ENCODE measurements at places on chromosomes 3 and 15. TPM values are rescaled to one million over a fixed set of nuclear protein-coding genes. Genes with fewer than 3 reads are reported as not detected.
A peak's percentile ranks its signal among the peaks of the same experiment; 100 is the strongest.

DNA sequence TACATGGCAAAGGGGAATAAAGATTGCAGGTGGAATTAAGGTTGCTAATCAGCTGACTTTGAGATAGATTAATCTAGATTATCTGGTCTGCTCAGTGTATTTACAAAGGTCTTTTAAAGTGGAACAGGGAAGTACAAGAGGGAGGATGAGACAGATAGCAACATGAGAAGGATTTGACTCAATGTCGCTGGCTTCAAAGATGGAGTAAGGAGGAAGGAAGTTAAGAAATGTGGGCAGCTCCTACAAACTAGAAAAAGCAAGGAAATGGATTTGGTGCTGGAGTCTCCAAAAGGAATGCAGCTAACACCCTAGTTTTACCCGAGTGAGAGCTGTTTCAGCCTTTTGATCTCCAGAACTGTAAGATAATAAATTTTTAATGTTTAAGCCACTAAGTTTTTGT, 180.7 kb upstream of the TTC14 start:
- DNase-seq = no peak

Gene NEDD4
- 76.3 TPM for total RNA-seq

DNA sequence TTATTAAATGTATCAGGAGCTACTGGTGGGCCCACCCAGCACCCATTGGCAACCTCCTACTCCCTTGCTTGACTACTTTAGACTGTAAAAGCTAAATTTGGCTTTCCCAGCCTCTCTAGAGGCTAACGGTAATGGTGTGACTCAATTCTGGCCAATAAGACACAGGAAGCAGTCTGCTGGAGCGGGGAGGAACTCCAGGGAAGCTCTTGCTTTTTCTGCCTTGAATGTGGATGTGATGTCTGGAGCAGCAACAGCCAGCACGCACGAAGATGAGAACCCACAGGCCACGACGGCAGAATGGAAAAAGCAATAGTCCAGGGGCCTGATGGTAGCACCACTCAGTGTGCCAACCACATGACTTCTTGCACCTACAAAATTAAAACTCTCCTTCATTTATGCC, 39.9 kb downstream of the RAB6B start:
- DNase-seq = no peak

DNA sequence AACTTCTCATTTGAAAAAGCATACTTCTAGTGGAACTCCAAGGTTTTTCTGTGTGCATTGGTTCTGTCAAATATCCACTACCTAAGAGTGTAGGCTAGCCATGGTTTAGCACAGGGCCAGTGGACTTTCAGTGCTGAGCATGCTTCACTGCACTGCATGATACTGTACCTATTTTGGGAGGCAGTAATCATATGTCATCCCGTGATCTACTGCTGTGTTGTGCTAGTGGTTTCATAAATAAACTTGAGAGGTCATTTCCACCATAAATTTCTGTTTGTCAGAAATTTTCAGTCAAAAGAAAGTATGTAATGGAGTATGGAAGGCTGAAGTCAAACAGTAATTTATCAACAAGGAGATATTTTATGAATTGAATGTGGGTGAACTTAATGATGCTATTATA, 203.6 kb downstream of the ROBO1 start:
- no peak for DNase-seq

GRCh38 chr3:151556596-151556995, 95.7 kb upstream of the IGSF10 start:
- DNase-seq = no peak

GRCh38 chr3:36575241-36575640, 189.1 kb downstream of the DCLK3 start:
- DNase-seq = no peak

GRCh38 chr3:43994657-43995546, 246.8 kb upstream of the TOPAZ1 start:
- DNase-seq = peak; percentile 45

DNA sequence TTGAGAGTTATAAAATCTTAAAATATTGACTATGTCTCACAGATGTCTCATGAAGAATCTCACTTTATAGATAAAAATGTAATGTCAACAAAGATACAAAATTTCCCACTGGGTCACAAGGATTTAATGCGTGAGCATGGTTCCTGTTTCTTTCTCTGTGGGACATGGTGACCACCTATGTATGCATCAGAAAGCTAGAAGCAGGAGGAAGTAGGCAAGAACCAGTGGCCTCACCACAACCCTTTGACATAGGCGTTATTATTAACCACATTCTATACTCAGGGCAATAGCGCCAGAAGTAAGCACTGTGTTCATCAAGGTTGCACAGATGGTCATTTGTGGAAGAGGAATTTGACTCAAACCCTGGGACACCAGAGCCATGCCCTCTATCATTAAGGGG, 11.7 kb upstream of the ADAMTS17 start:
- DNase-seq = no peak

- no peak for DNase-seq
Measured at GRCh38 chr15:51770902-51771301, 19.5 kb downstream of the TMOD2 start.

- DNase-seq = peak; percentile 69
Measured at GRCh38 chr15:73052653-73053397, 562 bp downstream of the NEO1 start.

- DNase-seq = no peak
Measured at GRCh38 chr3:71045917-71046282, 537.6 kb downstream of the FOXP1 start.

- DNase-seq = peak; percentile 62
Measured at GRCh38 chr15:40310001-40310959, 2.5 kb upstream of the PLCB2 start.

DNA sequence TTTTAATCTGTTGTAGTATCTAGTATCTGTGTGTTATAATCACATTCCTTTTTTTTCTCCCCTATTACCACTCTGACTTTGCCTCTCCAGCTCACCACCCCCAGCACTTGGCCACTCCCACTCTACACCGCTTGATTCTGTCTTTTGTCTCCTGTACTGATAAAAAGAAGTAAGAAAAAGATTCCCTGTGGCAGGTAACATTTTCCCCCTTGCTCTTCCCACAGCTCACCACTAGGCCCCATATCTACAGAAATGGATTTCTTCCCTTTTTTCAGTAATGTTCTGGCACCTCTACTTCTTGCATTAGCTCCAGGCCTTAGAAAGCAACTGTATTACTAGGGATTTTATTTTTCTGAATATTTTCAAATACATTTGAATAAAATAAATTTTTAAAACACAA, 25.6 kb downstream of the KCNH8 start:
- DNase-seq = no peak

DNA sequence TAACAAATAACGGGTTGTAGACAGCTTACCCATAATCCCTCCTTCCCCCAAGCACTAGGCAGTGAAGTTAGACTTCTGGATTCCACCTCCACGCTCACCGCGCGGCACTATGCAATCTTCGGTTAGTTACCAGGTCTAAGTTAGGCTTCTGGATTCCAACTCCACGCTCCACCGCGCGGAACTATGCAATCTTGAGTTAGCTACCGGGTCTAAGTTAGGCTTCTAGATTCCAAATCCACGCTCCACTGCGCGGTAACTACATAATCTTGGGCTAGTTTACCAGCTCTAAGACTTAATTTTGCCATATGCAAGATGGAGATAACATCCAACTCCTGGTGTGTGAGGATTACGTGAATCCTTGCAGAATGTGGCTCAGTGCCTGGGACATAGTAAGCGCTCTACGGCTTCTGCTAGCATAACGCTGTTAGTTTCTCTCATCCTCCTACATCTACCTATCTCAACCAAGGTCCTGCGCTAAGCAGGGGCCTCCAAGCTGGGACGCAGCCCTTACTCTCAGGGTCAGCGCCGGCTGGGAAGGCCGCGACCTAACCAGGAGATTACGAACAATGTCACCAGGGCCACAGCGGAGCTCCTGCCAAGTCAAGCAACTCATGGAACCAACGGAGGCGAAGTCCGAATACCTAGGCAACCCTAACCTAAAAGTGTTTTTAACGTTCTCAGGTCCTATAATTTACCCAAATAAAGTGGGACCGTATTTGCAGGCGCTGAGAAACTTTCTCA, 497 bp upstream of the RPLP1 start:
- no peak for DNase-seq

GRCh38 chr3:171086914-171087313, 60.4 kb upstream of the SLC2A2 start:
- DNase-seq = no peak

Gene IGSF10
- total RNA-seq = 3.3 TPM

Gene HIGD2B
- not detected for total RNA-seq

Gene BMF
- total RNA-seq = 27.4 TPM

DNA sequence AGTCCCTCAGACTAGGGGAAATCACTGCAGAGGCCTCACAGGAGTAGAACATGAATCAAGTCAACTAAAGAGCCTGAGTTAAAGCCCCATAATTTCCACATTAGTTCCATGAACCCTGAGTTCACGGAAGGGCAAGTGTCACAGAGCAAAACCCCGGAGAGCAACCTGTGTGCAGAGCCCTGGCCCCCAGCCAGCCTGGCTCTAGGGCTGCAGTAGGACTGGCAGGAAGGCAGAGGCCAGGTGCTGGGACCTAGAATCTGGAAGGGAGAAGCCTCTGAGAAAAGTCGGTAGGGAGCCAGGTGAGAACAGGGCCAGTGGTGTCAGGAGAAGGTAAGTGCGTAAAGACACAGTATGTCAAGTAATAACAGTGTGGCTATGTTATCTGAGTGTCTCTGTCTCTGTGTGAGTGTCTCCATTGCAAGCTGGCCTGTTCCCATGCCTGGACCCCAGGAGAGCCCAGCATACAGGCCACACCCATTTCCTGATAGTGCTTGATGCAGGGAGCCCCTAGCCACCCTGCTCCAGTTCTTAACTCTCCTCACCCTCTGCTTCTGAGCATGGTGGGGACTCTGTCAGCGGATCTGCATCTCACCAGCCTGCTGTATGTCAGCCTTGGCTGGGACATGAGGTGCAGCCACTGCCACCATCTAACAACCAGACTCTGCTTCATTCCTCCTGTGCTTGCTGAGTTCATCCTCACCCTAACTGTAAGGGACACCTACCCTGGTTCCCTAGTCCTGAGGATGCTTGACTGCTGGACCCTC, 11.3 kb upstream of the MANF start:
- no peak for DNase-seq

DNA sequence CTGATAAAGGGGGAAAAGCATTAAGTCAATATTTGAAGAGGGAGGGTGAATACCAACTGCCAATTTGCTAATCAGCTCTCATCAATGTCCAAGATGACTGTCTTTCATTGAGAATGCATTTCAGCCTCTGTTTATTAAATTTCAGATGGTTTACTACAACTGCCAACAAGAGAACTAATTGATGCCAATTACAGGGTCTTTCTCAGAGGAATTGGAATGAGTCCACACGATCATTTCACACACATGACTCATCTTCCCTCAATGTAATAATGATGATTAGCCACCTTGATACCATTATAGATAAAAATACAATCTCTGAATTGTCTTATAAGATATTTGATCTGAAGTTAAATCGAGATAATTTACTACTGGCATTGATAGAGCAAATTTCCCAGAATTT, 1274.4 kb downstream of the ROBO2 start:
- DNase-seq = no peak

Gene DAZL
- total RNA-seq = not detected

DNA sequence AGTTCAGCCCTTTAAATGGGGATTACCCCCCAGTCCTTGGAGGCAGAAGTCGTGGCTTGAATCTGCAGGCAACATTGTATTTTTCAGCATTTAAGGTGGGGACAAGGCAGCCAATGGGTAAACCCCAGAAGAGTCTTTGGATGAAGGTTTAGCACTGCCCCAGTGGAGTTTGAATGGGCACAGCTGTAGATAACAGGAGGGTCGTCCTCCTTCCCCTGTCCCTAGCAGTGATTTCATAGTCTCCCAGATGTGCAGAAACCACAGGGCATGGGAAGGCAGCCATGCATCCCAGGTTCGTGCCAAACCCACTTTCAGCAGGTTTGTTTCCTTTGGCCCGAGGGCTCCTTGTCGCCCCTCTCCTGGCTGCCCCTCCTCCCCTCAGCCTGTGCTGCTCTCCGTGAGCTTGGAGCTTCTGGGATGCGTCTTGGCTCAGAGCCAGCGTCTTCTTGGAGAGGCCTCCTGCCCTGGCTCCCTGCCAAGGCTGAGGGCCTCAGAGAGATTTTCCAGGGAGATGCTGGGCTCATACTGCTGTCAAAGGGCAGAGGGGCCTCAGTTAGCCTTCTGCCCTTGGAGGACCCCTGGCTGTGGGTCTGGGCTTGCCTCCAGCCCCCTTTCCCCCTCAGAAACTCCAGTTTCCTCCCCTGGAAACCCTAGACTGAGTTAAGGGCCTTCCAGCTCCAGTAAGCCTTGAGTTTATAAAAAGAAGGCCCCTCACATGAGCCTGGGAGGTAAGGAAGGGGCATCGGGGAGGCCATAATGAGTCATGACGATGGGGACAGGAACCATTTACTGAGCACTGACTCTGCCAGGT, 48.9 kb upstream of the POLG start:
- DNase-seq = peak; percentile 65

DNA sequence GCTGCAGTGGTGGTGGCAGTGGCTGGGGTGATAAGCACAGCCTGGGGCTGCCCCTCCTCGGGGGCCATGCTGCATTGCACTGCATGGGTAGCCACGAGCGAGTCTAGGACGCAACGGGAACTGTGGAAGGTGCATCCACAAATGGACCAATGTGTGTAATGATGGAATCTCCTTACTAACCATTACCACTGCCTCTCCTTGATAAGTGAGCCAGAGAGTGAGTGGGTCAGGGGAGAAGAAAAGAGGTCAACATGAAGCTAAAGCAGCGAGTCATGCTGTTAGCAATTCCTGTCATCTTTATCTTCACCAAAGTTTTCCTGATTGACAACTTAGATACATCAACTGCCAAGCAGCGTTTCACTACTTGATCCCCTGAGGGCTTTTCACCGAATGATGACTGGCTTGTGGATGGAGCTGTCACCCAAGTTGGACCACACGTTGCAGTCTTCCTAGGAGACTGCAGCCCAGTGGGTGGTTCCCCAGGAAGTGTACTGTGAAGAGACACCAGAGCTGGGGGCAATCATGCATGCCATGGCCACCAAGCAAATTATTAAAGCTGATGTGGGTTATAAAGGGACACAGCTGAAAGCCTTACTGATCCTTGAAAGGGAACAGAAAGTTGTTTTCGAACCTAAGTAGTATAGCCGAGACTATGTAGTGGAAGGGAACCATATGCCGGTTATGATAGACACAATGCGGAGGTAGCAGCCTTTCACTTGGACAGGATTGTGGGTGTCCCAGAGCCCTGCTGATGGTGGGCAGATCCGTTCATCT, 20.6 kb downstream of the SAMD7 start:
- DNase-seq = no peak

GRCh38 chr3:182241766-182242488, 530.2 kb downstream of the SOX2 start:
- no peak for DNase-seq

Measured in Peyer's patch (tissue), 4 donors.